ENCODE measurements at places on chromosomes 4 and X.

GRCh38 chrX:56726605-56727004 lies 2.4 kb upstream of the NBDY start:
- DNase-seq = peak; percentile 58

DNA sequence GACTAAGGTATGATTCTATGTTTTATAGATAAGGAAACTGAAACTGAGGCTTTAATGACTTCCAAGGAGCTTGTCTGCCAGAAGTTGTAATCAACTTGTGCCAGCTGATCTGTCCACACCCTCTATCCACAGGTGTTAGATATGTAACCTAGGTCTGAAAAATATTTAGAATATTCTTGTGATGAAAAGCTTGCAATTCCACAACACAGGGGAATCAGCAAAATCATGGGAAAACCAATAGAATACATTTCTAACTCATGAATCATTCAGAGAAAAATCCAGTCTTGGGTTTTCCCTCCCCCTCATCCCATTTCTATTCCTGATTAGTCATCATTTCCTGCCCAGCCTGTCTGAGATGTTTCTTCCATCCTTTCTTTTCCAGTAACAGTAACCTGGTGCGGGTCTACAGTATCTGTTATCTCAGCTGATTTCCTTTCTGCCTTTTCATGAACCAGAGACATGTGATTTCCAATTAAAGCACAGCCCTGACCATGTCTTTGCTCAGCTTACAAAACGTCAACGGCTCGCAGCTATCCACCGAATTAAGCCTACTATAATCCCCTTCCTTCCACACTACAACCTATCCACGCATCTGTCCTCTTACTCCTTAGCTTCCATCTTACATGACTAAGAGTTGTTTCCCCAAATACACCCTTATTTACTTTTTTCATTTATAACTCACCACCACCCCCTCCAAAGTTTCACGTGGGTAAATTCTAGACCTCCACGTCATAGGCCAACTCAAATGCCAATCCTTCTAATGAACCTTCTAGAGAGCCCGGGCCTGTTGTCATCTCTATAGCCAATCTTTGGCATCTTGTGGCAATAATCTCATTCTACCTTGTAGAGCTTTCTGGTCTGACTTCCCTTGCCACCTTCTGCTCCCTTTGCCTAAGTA lies 961 bp upstream of the NOCT start:
- DNase-seq = peak; percentile 39

DNA sequence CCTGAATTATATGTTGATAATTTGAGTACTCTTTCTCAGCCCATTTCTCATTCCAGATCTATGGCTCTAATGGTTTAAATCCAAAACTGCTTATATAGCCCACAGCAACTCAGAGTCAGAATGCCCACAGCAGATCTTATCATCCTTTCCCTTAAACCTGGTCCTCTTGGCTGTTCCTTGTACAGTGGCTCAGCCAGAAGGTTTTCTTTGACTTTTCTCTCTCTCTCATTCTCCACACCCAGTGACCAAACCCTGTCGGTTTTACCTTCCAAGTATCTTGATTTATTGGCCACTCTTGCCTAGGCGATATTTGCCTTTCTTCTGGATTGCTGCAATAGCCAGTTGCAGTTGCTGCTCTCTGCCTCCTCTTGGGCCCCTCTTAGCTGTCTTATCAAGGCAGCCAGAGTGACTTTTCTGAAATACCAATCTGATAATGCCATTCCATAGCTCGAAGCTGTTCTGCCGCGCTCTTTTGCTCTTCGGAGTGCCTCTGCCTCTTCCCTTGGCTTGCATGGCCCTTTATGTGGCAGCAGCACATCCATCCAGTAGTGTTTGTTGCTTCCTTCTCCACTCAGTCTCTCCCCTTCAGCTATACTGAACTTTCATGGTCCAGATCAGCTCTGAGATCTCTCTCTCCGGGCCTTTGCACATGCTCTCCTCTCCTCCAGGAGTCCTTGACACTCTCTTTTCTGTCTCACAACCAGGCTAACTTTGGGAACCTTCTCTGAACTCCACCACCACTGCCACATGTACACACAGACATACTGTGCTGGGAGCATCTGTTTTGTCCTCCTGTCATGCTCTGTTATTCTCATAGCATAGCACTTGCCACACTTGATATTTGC lies 11.8 kb downstream of the GAB1 start:
- no peak for DNase-seq

- no peak for DNase-seq
Measured at GRCh38 chrX:68273887-68274286, 159.4 kb downstream of the OPHN1 start.

DNA sequence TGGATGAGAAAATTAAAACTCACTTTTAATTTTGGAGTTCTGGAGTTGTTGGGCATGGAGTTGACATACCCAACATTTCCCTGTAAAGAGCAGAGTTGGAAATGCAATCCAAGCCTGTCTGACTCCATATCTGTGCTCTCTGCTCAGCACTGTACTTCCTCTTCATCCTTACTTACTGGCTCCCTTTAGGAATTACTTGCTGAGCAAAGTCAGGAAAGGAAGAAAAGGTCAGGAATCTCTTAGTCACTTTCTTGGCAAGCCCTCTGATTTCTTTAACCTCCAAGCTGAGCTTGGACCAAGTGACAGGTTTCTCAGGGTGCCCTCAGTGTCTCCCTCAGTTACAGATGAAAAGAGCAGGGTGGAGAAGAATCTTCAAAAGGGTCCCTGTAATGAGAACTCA lies 501.5 kb downstream of the ZIC3 start:
- DNase-seq = no peak

DNA sequence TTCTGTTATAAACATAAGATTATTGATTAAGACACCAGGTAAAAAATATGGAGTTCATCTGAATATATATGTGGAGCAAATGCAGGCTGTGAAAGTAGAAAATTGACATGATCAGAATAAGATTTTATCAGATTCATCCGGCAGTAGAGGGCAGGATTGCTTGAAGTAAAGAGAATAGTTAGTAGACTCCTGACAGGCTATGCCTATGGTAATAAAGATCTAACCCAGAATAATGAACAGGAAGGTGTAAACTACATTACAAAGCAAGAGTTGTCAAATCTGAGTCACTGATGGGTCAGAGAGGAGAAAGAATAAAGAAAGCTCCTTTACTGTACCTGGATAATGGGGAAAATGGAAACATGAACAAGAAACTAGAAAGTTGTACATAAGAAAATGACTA lies 20.8 kb upstream of the TMEM184C start:
- DNase-seq = no peak

- DNase-seq = no peak
Measured at GRCh38 chr4:14787221-14787620, 215.1 kb upstream of the CPEB2 start.

- peak; percentile 22 for DNase-seq
Measured at GRCh38 chr4:1116838-1117237, 3.5 kb upstream of the RNF212 start.

DNA sequence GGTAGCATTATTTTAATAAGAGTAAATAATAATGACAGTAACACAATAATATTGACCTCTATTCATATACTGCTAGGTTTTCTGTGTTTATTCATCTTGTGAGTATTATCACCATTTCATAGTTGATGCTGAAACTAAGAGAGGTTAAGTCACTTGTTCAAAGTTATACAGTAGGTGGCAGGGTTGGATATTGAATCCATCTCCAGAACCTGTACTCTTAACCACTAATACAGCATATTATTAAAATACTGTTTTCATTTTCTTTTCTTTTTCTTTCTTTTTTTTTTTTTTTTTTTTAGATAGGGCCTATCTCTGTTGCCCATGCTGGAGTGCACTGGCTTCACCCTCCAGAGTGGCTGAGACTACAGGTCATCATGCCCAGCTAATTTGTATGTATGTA lies 7.1 kb upstream of the ELF2 start:
- peak; percentile 61 for DNase-seq

DNA sequence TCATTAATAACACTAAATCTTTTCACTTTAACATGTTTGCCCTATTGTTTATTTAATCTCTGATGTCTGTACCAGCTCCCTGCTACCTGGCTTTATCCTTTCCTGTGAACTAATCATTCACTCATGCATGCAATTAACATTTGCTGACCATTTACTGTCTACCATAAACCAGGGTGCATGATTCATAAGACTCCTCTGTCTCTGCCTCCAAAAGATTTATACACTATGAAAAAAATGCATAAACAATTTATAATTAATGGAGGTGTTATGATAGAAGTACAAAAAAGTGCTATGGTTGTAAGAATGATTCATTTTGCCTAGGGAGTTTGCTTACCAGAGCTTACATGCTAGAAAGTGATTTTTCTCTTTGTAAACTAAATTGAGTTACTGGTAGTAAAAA lies 24.5 kb upstream of the CPEB2 start:
- DNase-seq = no peak

- DNase-seq = peak; percentile 34
Measured at GRCh38 chrX:65451663-65452062, 82.9 kb downstream of the LAS1L start.

- peak; percentile 54 for DNase-seq
Measured at GRCh38 chr4:338759-339097, 1.1 kb downstream of the ZNF141 start.

DNA sequence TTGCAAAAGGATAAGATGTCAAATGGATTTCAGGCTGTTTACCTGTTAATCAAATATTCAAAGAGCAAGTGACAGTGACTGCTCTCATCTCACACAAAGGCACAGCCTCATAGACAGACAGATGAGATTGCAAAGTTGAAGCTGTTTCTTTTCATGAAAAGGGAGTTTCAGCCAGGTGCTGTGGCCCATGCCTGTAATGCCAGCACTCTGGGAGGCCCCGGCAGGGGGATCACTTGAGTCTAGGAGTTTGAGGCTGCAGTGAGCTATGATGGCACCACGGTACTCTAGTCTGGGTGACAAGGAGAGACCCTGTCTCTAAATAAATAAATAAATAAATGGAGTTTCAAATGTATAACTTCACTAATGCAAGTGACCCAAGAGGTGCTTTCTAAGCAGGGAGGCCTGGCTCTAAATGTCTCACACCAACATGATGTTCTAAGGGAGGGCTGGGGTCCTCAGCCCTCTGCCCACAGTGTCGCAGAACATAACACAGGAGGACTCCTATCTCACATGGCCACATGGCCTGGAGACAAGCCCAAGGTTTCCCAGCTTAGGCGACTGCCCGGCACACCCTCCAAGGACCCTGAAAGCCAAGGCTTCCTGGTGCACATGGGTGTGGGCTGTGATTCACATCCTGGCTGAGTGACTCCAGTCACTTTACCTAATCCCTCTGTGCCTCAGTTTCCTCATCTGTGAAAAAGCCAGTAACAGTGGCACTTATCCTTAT lies 26.8 kb downstream of the PPP2R2C start:
- no peak for DNase-seq

DNA sequence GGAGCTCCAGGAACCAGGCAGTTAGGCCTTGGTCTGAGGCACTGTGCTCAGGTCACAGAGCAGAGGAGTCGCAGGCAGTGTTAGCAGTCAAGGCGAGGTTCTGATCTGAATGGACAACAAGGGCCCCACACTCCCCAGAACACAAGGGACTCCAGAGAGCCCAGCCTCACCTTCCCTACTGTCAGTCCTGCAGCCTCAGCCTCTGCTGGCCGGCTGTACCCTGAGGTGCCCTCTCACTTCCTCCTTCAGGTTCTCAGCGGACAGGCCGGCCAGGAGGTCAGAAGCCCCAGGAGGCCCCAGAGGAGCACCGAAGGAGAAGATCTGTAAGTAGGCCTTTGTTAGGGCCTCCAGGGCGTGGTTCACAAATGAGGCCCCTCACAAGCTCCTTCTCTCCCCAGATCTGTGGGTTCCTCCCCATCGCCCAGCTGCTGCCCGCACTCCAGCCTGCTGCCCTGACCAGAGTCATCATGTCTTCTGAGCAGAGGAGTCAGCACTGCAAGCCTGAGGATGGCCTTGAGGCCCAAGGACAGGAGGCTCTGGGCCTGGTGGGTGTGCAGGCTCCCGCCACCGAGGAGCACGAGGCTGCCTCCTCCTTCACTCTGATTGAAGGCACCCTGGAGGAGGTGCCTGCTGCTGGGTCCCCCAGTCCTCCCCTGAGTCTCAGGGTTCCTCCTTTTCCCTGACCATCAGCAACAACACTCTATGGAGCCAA lies 26.2 kb downstream of the MAGEA9 start:
- peak; percentile 6 for DNase-seq

- no peak for DNase-seq
Measured at GRCh38 chrX:9416562-9417348, 48.1 kb upstream of the TBL1X start.

DNA sequence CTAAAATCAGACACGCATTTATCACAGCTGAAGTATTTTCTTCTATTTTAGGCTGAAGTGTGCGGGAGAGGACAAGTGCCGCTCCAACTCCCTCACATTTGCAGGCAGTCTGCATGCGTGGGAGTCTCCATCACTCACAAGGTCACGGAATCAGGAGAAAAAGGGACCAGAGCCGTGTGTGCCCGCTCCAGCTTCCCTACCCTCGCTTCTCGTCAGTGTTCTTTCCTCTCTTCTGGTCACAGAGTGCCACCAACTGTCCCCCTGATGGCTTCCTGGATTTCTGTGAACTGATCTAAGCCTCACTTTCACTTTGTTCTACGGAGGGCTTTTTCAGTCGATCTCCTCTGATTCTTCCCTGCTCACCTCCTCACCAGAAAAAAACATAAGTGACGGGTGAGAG lies 407.4 kb upstream of the AADAT start:
- peak; percentile 25 for DNase-seq

- peak; percentile 60 for DNase-seq
Measured at GRCh38 chr4:124334119-124334518, 378.4 kb downstream of the ANKRD50 start.

GRCh38 chr4:183458005-183458404 lies 13.6 kb downstream of the CDKN2AIP start:
- no peak for DNase-seq

GRCh38 chr4:19925516-19925915 lies 326.2 kb upstream of the SLIT2 start:
- DNase-seq = no peak

GRCh38 chrX:1903236-1903935 lies 288.5 kb downstream of the ASMT start:
- DNase-seq = no peak

DNA sequence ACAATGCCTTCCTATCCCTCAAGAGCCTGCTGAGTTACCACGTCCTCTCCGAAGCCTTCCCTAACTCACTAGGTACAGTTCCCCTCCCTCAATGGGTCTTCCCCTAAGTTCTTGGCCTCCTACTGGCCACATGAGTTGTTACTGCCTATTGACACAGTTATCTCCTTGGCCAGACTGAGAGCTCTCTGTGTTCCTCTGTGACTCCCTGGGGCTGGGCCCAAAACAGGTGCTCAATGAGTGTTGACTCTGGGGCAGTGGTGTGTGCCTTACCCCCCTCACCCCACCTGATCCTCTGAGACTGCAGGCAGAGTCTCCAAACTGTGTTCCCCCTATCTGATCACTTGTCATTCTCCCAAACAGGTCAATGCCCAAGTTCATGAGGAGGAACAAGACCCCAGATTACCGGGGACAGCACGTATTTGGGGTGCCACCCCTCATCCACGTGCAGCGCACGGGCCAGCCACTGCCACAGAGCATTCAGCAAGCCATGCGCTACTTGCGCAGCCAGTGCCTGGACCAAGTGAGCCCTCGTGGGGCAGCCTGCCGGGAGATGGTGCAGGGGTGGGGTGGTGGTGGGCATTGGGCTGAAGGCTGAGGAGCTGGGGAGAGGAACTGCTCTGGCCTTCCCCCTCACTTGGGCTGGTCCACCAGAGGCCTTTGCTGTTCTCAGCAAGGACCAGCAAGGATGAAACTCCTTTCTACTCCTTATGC lies 72.6 kb downstream of the STARD8 start:
- DNase-seq = peak; percentile 25

- DNase-seq = no peak
Measured at GRCh38 chr4:164542431-164542830, 211.5 kb upstream of the SMIM31 start.
